ENCODE measurements at places on chromosomes 2 and 18. TPM values are rescaled to one million over a fixed set of nuclear protein-coding genes. Genes with fewer than 3 reads are reported as not detected.

The C18orf54 gene
- total RNA-seq = 8.2 TPM

The ELOA2 gene
- not detected for total RNA-seq

The RBKS gene
- 1.2 TPM for total RNA-seq

The GALNT13 gene
- total RNA-seq = not detected

The LOXHD1 gene
- 0.25 TPM for total RNA-seq

The TLX2 gene
- 0.40 TPM for total RNA-seq

The GAL3ST2 gene
- not detected for total RNA-seq

The FSIP2 gene
- total RNA-seq = 0.17 TPM

The CLHC1 gene
- 11.2 TPM for total RNA-seq

The NGEF gene
- not detected for total RNA-seq

The GRB14 gene
- not detected for total RNA-seq

The MRPL33 gene
- 49.7 TPM for total RNA-seq

The PSD4 gene
- 329 TPM for total RNA-seq

The HES6 gene
- 1.8 TPM for total RNA-seq

The TTC21B gene
- total RNA-seq = 14.0 TPM

The GPR45 gene
- not detected for total RNA-seq

The CHMP3 gene
- total RNA-seq = 50.2 TPM

The SCG2 gene
- 0.08 TPM for total RNA-seq

The DSC2 gene
- total RNA-seq = not detected

The FEV gene
- not detected for total RNA-seq

The ARPC2 gene
- 729 TPM for total RNA-seq

The ERMN gene
- 2.7 TPM for total RNA-seq

The DNAH7 gene
- total RNA-seq = not detected

The ACMSD gene
- not detected for total RNA-seq

The TOGARAM2 gene
- 5.0 TPM for total RNA-seq

The LYPD1 gene
- not detected for total RNA-seq

The SCYGR4 gene
- total RNA-seq = not detected

The SLC23A3 gene
- 2.3 TPM for total RNA-seq

The SERPINB7 gene
- total RNA-seq = not detected

Data from activated CD4-positive, alpha-beta T cell treated with anti-CD3 and anti-CD28 coated beads, Interleukin-2, amount 10 ng/mL, durations not matched to agents 7 days and 5 days (primary cell).